ENCODE measurements at places on chromosomes 4 and X.

- no peak for DNase-seq
These were observed 98.6 kb downstream of the FHDC1 start for GRCh38 chr4:153034681-153035080.

DNA sequence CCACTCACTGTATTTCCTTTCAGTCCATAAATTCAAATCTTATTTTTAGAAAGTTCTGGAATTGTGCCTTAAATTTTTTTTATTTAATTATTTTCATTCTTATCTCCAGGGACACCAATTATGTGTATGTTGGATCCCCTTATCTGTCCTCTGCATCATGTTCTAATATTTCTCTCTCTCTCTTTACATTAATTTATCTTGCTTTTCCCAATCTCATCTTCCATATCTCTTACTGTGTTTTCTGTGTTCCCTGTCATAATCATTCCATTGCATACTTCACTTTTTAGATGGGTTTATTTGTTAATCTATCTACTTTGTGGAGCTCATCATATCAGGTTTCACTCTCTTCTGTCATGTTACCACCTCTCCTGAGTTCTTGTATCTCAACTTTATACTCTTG lies 37.4 kb downstream of the PPP2R2C start:
- no peak for DNase-seq

DNA sequence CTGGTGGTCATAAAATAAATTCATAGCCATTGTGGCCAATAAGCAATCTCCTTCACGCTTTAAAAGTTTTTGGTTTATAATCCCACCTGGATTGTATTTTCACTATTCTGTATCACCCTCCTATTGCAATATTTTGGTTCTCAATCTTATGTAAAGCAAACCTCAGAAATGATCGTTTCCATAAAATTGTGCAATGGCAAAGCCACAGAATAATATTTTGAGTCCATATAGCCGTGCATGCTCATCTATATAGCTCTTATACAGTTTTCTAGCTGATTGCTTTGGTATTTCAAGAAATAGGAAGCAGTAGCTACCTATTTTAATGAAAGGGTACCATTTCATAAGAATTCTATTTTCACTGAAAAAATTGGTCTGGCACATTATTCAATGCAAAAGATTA lies 10.0 kb upstream of the HAND2 start:
- DNase-seq = no peak

DNA sequence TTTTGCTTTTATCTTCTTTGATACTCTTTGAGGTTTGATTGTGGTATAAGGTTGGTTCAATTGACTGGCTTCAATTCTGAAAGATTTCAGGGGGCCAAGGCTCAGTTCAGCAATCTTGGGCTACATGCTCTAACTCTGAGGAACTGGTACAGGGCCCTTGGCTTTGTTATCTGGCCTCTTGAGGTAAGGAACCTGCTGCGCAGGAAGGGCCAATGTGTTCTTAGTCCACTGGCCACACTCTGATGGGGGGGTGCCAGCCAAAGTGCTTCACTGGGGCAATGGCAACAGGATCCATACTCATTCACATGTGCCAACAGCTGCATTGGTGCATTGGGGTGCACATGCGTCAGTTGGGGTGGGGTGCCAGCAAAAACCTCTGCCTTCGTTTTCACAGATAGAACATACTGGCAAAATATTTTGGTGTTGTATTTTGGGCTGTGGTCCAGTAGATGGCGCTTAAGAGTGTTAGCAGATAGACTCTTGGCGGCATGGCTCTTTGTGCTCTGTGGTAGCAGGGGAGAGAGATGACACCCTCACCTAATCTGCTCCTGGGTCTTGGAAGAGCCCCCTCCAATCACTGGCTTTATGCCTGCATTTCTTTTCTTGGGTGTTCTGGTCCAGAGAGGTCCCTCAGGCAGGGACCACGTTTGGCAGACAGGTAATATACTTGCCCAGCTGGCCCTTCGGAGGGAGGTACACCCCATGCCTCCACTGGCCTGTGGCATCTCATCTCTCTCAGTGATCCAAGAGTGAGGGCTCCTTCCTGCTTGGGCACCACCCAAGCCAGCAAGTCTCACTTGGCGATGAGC lies 42.9 kb downstream of the NDST3 start:
- DNase-seq = no peak

- DNase-seq = no peak
These were observed 325.0 kb downstream of the EVC2 start for GRCh38 chr4:5383191-5383980.

- DNase-seq = no peak
These were observed 262.6 kb downstream of the STIM2 start for GRCh38 chr4:27123123-27123768.

- DNase-seq = peak; percentile 37
These were observed 160.2 kb downstream of the NHS start for GRCh38 chrX:17535229-17535628.

DNA sequence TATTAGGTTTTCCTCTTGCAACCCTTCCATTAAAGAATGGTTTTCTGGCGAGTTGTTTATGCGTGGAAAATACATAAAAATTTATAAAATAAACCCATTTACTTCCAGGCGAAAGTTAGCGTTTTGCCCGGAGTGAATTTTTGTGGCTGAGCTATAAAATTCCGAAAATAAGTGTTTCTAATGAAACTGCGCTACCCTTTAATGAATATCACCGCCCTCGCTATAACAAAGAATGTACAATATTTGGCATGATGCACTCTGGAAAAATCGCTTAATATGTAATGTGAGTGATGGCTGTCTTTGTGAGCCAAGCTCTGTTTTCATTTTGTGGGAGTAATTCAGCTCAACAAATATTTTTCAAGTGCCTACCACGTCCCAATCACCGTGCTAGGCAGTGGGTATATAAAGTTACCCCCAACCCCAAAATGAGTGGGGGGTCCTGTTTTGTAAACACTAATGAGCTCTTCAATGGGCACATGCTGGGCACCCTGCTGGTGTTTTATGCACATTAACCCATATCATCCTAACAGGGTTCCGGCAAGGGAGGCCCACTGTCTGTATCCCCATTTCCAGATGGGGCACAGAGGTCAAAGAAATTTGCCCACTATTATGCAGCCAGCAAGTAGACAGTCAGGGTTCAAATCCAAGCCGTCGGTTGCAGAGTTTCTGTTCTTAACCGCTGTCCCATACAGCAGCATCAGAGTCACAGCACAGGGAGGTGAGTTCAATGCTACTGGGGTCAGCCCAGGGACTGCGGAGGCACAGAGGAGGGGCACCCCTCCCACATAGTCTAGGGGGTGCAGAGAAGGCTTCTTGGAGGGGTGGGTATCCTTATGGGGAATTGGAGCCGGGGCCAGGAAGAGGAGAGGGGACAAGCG lies 65.7 kb upstream of the STX18 start:
- no peak for DNase-seq

- DNase-seq = no peak
These were observed 55.6 kb upstream of the EXOC1L start for GRCh38 chr4:55763996-55764395.

GRCh38 chr4:111362941-111363361 lies 740.1 kb upstream of the PITX2 start:
- DNase-seq = peak; percentile 19

- no peak for DNase-seq
These were observed 22.3 kb upstream of the RNF150 start for GRCh38 chr4:141155586-141155985.

DNA sequence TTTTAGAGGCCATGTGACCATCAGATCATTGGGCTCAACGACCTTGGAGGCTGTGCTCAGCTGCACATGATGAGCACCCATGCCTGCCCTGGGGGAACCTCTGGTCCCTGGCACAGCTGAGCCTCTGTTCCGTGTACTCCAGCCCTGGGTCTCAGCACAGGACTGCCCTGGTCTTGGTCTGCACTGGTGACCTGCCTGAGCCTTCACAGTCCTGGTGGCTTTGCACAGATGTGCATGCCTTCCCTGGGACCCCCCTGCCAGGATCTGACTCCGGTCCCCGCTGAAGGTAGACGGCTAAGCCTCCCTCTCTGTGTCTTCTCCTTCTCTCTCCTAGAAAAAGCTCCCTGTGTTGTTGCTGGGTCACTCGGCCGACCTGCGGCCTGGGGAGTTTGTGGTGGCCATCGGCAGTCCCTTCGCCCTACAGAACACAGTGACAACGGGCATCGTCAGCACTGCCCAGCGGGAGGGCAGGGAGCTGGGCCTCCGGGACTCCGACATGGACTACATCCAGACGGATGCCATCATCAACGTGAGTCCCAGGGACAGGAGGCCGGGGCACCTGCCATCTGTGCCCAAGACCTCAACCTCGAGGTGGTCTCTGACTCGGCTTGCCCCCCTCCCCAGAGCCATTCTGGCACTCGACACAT lies 21.6 kb downstream of the HTRA3 start:
- no peak for DNase-seq

GRCh38 chrX:129347291-129347690 lies 176.0 kb downstream of the SMARCA1 start:
- no peak for DNase-seq

- DNase-seq = peak; percentile 8
These were observed 98.8 kb upstream of the IQCM start for GRCh38 chr4:149914119-149915115.

GRCh38 chr4:8063974-8064563 lies 94.5 kb downstream of the ABLIM2 start:
- DNase-seq = no peak

DNA sequence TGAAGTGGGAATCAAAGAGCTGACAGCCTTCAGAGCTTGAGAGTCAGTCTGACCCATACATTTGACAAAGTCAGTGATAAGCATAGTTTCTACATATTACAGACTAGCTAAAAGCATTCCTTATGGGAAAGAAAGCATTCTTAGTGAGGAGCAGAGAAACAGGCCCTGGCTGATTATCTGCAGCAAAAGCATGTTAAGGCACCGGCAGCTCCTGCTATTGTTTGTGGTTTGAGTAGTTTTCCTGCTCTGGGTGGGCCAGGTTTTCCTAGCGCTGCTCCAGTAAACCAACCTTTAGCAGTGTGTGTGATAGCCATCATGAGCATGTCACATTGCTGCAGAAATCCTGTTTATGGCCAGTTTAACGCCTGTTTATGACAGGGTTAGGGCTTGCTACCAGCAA lies 51.6 kb upstream of the WDR1 start:
- no peak for DNase-seq

GRCh38 chr4:138235419-138235952 lies 6.7 kb downstream of the SLC7A11 start:
- DNase-seq = no peak

- no peak for DNase-seq
These were observed 52.4 kb downstream of the GAK start for GRCh38 chr4:879729-880077.

DNA sequence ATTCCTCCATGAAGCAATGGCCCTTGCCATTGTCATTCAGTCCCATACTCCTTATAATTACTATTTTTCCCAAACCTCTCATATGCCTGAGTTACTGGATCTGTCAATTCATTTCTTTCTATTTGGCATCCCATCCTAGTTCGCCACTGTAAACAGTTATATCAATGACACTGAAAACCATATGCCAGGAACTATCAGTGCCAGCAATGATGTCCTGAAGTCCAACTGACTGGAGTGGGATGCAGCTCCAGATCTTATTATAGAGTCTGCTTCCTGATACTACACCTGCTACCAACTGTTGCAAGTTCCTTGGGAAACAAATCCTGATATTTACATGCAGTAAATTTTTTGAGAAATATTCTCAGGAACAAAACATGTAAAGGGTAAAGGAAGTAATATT lies 27.0 kb upstream of the BANK1 start:
- no peak for DNase-seq

Measured in T47D (cell line).